Hepatic stellate cell (primary cell): ENCODE measurements at places on chromosomes 7 and 10.
A peak's percentile ranks its signal among the peaks of the same experiment; 100 is the strongest.

DNA sequence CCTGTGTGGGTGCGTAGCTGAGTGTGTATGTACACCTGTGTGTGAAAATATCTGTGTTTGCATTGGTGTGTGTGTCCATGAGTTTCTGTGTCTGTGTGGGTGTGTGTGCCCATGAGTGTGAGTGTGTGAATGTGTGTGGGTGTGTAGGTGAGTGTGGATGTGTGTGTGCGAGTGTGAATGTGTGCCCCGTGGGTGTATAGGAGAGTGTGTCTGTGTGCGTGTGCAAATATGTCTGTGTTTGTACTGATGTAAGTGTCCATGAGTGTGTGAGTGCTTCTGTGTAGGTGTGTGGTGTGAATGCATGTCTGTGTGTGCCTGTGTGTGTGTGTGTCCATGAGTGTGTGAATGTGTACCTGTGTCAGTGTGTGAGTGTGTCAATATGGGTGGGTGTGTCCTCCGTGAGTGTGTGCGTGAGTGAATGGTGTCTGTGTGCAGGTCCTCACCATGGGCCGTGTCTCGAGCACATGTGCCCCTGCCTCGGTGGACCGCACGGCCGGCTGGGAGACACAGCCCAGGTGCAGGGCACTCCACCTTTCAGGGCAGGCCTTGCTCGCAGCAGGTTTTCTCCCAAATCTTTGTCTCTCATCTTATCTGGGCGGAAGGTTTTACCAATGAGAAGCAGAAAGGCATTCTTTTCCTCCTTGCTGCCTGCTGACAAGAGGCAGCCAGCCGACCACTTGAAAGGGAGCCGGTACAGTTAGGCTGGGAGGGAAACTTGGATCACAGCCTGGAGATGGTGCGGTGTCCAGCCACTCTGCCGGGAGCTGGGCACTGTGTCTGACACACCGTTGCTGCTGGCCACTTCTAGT lies 107.1 kb upstream of the FAM20C start:
- DNase-seq: no peak

DNA sequence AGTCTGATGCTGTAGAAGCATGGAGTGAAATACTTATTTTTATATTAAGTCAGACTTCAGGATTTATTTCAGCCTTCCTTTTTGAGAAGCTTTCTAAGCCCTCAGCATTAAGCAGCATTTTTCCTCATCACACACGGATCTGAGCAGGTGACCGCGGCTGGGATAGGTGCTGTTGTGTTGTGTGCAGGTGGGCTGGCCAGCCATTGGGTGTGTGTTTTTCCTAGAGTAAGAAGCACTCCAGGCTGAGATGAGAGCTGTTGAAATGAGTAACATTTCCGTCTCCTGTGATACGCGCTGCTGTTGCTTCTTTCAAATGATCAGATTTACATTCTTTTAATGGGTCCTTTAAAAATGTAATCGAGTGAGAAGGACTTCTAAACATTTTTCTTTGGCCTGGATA lies 63.9 kb downstream of the INSYN2A start:
- DNase-seq: no peak

- DNase-seq: no peak
These were observed 39.2 kb upstream of the CARD11 start for GRCh38 chr7:3082831-3083230.

DNA sequence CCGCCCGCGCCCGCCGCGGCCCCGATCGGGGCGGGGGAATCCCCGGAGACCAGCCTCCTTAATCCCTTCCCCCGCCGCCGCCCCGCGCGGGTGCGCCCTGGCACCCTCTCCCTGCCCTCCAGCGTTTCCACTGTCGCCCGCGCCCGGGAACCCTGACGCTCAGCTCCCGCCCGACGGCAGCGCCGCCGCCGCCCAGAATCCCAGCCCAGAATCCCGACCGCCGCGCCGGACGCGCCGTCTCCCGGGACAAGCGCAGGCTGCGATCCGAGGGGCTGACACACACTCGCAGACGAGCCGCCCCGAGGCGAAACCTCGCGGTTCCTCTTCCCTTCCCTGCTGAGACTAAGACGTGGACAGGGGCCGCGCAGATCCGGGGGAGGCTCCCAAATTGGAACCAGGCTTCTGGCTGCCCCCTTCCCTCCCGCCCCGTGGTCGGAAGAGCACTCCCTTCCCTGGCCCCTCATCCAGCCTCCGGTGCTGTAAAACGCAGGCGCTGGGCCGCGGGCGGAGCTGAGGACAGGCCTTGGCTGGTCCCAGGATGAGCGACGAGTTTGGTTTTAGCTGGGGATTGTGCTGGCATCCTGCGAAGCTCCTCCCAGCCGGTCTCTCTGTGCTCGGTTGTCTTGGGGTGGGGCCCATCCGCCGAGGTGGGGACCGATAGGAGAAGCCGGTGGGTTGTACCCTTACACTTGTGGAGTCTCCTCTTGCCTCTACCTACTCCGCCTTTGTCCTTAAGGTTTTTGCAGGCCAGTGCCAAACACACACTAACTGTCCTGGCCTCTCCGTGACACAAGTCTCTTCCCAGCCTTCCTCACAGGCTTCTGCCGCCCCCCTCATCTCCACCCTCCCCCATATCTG lies 1.1 kb downstream of the MARVELD1 start:
- DNase-seq: peak; percentile 88

DNA sequence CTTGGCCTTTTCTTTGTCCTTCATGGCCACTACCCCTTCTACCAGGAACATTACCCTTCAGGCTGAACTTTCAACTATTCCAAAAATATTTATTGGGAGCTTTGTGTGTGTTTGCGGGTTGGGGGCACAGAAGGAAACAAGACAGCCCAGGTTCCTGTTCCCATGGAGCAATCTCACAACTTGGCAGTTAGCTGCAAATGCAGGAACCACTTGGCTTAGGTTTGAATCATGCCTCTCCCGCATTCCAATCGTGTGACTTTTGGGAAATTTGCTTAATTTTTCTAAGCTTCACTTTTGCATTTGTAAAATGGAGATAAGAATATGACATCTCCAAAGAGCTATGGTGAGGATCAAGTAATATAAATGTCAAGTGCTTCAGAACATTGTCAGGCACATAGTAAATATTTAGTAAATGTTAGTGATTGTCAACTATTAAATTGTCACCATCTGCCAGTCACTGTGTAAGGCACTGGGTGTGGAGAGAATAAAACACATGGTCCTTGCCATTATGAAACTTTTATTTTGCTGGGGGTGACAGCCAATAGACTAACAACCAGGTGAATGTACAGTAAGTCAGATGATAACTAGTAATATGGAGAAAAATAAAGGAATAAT lies 277.1 kb downstream of the SNX13 start:
- DNase-seq: peak; percentile 52

DNA sequence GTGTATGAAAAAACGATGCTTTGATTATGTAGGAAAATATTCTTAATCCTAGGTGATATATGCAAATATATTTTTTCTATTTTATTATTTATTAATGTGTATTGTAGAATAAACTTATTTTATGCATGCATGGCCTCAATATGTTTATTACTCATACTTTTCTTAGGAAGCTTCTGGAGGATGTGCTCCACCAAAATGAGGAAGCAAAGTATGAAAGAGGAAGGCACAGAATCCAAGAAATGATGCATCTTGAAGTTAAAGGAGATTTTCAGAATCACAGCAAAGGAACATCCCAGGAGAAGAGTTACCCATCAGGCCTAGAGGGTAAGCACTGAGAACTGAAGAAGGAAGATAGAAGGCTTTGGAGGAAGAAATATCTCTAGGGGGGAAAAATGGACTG lies 35.0 kb upstream of the MRPS16 start:
- DNase-seq: no peak

DNA sequence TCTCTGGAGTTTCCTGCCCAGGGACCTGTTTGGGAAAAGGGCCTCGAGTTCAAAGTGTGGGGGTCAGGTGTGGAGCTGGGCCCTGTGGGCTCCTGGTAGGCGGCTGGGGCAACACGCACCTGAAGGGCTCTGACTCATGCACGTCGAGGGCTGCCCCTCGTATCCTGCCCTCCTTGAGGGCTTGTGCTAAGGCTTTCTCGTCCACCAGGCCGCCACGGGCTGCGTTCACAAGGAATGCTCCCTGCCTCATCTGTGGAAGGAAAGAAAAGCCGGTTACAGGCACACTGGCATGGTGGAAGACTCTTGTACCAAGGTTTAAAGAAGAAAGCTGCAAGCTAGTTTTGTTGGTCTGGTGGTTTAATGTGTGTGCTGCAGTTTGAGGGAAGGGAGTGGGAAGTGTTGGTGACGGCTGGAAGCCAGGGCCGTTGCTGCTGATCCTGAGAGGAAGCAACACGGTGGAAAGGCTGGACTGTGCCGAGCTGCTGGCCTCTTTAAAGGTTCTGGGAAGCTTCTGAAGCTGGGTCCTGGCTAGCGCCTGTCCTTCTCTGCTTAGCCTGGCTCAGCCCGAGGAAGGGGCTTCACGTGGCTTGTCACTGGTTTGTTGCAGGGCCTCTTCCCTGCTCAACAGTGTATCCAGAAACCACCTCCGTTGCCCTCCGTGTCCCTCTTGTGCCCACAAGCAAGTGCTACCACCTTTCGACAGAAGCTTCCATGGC lies 52.0 kb downstream of the ZRANB1 start:
- DNase-seq: no peak
